Amniotic stem cell (primary cell): ENCODE measurements at places on chromosomes 12 and 14.

GRCh38 chr14:103104654-103105452 lies 10.3 kb downstream of the EXOC3L4 start:
- DNase-seq = no peak

- no peak for DNase-seq
Measured at GRCh38 chr12:78559416-78559815, 305.2 kb upstream of the SYT1 start.

DNA sequence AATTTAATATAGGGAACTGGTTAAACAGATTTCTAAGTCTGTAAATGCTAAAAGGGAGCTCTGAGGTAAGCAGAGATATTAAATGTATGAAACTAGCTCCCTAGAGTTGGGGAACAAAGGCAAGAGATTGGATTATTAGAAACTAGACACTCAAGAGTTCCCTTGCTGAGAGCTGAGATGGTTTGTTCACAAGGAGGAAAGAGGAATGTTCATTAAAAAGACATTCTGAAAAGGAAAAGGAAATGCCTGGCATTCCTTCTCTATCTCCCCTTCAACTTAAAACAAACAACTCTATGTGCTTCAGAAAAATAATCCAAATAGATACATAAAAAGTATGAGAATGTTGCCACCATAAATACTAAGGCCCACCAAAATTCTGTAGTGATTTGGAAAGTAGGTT lies 73.7 kb downstream of the GALNT4 start:
- no peak for DNase-seq

- DNase-seq = no peak
Measured at GRCh38 chr14:67722293-67722692, 20.6 kb downstream of the RDH12 start.

- DNase-seq = no peak
Measured at GRCh38 chr14:75886636-75887348, 95.0 kb downstream of the TGFB3 start.
